Coronary artery (tissue), 2 donors: ENCODE measurements at places on chromosomes 11 and 22.

DNA sequence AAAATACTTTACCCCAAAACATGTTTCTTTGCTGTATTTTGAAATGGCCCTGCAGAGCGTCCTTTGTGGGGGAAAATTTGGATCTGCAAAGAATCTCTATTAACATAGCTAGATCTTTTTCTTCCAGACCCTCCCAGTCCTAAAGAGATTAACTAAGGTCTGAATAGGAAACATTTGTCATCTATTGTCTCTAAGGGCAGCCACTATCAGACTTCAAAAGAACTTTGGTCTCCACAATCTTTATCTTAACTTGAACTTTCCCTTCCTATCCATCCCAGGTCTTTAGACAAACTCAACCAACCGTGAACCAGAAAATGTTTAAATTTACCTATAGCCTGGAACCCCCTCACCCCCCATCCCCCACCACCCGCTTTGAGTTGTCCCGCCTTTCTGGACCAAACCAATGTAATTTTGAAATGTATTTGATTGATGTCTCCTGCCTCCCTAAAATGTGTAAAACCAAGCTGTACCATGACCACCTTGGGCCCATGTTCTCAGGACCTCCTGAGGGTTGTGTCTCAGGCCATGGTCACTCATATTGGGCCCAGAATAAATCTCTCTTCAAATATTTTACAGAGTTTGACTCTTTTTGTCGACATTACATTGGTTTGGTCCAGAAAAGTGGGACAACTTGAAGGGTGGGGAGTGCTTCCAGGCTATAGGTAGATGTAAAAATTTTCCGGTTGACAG is 3.5 kb upstream of the KRTAP5-9 start:
- no peak for DNase-seq

DNA sequence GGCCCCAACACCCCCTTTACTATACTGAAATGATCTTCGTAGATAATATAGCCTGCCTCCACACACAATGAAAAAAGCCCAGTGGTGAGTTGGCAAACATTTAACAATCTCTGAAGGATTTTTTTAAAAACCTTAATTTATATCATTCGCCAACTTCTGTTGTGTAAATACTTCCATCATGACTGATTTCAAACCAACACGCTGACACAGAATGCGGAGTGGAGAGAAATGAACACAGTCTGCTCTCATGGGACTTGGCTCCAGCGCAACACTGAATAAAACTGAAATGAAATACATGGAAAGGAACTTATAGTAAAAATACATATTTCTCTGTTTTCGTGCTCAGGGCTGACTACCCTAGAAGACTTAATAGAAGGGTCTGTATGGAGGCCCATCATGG is 61.3 kb upstream of the WNT11 start:
- no peak for DNase-seq

DNA sequence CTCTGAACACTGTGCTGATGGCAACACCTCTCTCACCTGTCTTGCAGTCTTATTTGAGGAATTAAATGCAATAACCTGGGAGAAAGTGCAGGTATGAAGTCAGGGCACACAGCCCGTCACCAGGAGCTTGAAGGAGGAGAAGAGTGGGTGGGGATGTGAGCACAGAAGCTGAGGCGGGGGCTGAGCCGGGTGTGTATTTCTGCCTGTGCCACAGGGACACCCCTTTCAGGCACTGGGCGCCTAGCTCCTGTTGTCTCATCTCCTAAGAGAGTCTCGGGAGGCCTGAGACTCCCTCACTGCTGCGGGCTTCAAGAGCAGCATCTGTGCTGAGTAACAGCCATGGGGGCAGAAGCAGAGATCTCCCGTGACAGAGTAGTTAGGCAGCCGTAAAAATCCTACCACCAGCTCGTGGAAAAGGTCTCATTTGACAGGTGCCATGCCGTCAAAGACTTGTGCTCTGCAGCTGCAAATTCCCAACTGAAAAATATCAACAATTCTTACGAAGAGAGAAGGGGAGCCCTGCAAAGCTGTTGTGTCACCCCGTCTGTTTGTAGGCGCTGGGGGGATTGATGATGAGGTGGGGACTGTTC is 26.8 kb downstream of the PARVB start:
- no peak for DNase-seq

DNA sequence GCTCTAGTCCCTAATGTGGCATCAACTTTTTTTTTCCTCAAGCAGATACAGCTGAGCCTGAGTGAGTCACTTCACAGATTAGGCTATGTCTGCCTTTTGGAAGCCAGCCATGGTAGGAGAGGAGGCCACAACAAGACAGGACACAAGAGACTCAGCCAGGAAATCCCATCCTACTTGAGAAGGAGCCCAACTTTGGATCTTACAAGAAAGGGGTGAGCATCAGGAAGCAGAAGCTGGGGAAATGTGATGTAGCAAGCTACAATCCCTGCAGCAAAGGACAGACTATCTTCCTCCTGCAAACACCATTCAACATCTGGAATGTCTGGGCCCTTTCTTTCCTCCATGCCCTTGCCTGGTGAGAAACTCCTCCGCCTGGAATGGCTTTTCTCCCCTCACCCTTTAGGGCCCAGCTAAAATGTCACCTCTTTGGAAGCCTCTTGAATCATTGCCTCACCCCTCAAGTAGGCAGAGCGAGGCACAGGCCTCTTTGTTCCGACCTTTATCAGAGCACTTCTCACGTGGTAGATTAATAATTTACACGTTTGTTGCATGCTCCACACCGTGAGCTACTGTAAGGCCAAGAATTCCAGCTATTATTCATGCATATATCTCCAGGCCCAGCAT is 156.4 kb upstream of the PITPNB start:
- DNase-seq: no peak

- no peak for DNase-seq
Measured at GRCh38 chr22:32761251-32761903, 40.1 kb upstream of the TIMP3 start.

- DNase-seq: no peak
Measured at GRCh38 chr11:79421820-79422219, 19.0 kb downstream of the TENM4 start.

- peak; percentile 35 for DNase-seq
Measured at GRCh38 chr11:44622721-44623258, 57.3 kb downstream of the CD82 start.

- DNase-seq: no peak
Measured at GRCh38 chr11:76266286-76267100, 60.2 kb upstream of the WNT11 start.

DNA sequence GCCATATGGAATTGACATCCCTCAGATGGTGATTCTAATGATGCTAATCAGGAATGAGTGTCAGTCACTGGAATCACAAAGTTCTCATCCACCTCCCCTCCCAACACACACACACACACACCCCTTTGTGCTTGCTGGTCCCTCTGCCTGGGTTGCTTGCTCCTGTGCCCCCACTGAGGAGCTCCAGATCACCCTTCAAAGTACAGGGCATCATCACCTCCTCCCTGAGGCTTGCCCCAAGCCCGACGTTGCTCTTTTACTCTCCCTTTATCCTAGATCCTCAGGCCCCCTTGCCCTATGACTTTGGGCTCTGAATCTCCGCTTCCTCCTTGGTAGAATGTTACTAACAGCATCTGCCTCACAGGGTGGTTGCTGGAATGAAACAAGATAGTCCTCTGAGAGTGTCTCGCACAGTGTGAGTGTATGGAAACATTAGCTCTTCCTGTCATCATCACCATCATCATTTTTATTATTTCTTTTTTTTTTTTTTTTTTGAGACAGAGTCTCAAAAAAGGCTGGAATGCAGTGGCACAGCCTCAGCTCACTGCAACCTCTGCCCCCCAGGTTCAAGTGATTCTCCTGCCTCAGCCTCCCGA is 3.4 kb downstream of the TOM1 start:
- DNase-seq: no peak

DNA sequence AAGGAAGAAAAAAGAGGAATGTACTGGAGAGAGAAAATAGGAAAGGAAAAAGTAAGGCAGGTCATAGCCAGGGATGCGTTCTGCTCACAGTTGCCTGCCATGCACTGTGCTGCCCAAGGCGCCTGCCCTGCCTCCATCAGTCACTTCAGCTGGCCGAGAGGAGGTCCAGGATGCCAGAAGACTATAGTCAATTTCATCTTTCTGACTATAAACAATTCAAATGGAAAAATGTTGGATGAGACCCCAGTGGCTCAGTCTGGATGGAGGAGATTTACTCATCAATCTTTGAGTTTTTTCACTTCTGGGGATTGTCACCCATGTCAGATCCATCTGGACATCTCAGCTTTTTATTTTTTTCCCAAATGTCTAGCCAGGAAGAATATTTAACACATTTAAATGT is 36.7 kb upstream of the CLMP start:
- DNase-seq: no peak

DNA sequence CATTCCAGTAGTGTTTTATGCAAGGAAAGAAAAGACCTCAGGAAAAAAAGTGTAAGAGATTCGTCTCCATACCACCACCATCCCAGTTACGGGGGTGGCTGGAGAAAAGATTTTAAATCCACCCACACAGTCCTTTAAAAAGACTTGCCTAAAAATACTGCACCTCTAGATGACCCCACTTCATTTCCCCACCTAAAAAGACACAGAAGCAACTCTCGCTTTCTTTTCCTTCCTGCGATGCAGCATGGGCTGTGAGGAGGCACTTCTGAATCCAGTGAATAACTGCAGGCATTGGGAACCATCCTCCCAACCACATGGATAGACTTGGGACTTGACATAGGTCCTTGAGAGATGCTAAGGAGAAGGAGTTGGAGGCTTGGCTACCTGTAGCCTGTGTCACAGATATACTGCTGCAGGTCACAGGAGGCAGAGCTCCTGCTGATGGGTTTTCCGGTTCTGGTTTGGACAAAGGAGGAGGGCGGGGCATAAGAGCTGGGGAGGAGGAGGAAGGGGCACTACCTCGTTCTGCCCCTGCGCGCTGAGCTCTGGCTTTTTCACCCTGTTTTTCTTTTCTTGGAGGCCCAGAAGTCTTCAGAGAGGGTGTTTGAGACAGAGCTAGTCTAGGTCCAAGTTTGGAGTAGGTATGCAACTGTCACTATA is 285.9 kb downstream of the NTM start:
- DNase-seq: no peak

- DNase-seq: no peak
Measured at GRCh38 chr11:67030976-67031375, 8.0 kb downstream of the SYT12 start.

DNA sequence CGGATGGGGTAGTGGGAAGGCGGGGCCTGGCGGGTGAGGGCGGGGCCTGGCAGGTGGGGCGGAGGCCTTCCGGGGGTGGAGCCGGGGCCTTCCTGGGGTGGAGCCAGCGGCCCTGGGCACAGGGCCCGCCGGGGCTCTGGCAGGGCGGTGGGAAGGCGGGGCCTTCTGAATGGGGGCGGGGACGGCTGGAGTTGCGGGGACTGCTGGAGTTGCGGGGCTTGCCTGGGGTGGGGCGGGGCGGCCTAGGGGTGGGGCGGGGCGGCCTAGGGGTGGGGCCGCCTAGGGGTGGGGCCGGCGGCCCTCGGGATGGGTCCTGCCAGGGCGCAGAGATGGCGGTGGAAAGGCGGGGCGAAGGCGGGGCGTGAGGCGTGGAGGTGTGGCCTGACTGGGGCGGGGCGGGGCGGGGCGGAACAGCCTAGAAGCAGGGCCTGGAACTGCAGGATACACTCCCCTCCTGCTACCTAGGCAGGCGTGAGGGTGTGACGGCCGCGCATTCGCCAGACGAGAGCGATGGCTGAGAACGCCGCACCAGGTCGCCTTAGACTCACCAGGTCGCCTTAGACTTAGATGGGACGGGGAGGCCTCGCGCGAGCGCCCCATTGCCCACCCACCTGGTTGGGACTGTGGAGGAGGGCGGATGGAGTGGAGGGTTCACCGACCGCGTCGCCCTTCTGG is 19.3 kb downstream of the RRP7A start:
- no peak for DNase-seq

DNA sequence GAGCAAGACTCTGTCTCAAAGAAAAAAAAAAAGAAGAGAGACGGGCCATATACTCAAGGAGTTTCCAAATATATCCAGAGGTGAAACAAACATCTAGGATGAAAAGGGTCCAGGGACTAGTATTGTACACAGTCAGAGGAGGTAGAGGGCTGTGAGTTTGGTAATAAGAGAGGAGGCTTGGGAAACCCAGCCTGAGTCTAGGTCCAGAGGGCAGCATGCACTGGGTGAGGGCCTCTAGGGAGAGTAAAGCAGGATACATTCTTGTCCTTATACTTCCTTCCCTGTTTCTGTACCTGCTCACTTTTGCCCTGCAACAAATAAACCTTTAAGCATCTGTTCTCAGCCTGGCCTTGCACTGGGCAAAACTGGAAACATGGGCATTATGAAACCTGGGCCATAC is 31.5 kb downstream of the STIM1 start:
- DNase-seq: no peak

GRCh38 chr11:71213696-71214552 is 38.5 kb downstream of the SHANK2 start:
- DNase-seq: peak; percentile 24

- peak; percentile 89 for DNase-seq
Measured at GRCh38 chr11:126355324-126355925, at the start of gene ST3GAL4. ST3GAL4 (plus strand) TSS chr11:126355686; CDS start chr11:126406156, 50,470 bp downstream.

DNA sequence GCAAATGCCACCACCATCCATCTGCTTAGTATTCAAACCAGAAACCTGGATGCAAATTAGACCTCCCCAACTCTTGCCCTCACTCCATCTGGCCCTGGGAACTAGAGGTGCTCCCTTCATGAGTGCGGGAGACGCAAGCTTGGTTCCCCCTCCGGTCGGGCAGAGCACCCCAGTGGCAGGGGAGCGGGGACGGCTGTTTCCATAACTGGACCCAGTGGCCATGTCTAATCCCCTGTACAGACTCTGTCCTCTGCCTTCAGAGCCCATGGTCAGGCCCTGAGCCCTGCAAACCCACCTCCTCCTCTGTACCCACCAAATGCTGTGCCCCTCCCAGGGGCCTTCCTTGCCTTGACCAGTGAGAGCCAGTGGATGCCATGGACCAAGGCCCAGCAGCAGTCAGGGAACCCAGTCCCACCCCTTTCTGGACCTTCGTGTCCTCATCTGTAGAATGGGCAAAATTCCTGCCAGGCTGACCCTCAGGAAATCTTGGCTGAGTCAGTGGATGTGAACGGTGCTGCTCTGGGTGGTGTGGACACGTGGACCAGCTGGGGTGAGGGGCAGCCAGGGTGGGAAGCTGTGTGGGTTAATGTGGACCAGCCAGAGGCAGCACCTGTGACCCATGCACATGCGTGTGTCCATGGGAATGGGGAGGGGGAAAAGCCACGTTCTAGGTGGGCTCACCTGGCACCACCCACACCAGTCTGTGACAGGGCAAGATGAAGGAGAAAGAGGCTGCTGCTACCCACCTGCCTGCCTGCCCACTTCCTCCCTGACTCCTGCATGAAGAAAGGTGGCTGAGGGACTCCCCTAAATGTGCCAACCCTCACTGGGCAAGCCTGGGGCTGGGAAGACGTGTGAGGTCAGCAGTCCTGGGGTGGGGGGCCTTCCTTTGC is 72.8 kb downstream of the LRRC32 start:
- DNase-seq: no peak

- no peak for DNase-seq
Measured at GRCh38 chr11:70487756-70488155, 89.4 kb downstream of the CTTN start.

GRCh38 chr11:34509336-34509876 is 4.2 kb downstream of the ELF5 start:
- DNase-seq: no peak
